ENCODE measurements at places on chromosomes 6 and 20.

- DNase-seq: no peak
Measured at GRCh38 chr20:63175038-63175895, 40.7 kb downstream of the YTHDF1 start.

GRCh38 chr20:49901588-49901987 is 13.7 kb downstream of the SPATA2 start:
- DNase-seq: no peak

GRCh38 chr20:47676219-47676721 is 109.0 kb downstream of the SULF2 start:
- no peak for DNase-seq

DNA sequence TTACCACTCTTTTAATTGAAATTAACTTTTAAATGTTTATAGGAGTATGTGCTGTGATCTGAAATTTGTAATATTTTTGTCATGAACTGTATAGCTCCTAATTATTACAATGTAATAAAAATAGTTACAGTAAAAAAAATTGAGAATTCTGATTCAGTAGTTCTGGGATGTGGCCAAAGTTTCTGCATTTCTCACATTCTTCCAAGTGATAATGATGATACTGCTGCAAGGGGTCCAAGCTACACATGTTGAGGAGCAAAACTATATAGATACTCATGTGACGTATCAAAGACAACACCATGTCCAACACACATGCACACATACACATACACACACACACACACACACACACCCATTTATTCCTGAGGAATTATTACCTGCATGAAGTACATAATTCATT is 71.0 kb upstream of the FAM83B start:
- DNase-seq: no peak

GRCh38 chr20:46040902-46041535 is 12.0 kb downstream of the SLC12A5 start:
- no peak for DNase-seq

DNA sequence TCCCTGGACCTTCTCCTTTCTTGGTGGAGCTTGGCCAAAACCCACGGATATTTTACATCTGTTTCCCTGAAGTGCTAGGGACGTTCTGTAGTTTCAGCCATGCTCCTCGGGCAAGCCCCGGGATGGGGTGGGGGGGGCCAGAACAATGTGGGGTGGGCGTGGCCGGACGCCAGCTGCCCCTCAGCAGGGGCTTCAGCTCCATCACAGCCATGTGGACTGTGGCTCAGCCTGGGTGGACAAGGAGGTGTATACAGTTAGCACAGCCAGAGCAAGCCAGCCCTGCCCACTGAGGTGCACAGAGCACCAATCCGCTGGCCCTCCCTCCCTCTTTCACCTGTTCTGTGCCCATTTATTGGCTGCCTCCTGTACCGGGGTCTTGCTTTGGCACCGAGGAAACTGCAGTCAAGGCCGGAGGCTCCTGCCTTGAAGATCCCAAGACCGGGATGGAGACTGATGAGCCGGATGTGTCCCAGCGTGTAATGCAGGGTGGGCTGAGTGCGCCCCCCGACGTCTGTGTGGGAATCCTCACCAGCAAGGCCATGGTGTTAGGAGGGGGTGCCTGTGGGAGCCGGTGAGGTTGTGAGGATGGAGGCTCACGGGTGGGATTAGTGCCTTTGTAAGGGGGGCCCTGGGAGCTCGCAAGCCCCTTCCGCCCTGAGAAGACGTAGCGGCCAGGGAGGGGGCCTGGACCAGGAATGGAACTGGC is 28.0 kb downstream of the FRMD1 start:
- DNase-seq: no peak

- no peak for DNase-seq
Measured at GRCh38 chr20:46169245-46170171, 51.4 kb downstream of the CD40 start.

DNA sequence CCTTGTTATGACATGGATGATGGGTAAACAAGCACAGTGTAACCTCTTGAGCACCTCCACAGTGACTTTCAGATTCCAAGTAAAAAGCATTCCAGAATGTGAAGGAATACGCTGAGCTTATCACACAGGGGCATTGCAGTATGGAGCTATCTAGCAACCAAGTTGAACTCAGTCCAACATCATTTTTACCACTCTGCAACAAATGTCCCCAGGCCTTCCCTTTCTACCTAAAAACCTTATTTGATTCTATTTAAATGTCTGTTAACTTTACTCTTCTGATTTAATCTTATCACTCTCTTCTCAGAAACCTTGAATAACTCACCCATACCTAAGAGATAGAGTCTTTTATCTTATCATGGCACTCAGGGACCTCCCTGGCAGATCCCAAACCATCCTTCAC is 195.8 kb upstream of the CDYL start:
- DNase-seq: no peak

DNA sequence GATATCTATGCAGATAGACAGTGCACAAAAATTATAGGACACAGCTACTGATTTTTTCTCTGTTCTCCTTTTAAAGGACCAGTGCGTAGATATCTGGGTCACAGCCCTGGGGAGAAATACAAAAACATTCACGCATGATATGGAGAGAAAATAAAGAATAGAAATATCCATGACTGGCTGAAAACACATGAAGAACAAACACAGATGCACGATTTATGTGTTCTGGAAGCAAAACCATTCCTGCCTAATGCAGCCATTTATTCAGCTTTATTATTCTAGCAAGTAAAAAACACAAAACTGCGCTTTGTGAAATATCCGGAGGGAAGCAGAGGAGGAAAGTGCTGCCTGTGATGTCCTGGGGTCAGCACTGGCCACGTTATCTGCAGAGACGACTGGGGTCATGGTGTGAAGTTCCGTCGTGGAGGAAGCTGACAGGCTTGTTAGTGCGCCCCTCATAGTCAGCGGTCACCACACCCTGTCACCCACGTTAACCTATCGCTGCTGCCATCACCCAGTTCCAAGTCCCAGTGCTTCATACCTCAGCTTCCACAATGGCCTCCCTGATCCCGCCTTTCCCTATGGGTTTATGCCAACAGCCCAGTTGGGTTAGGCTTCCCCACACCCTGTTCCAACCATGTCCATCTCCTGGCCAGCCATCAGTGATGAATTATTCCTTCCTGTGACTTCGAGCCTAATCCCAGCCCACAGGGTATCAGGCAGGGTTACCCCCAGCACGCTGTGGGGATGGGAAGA is 86.6 kb upstream of the RPS6KA2 start:
- no peak for DNase-seq

- DNase-seq: no peak
Measured at GRCh38 chr6:168428052-168428826, 12.7 kb upstream of the SMOC2 start.

- DNase-seq: no peak
Measured at GRCh38 chr6:132161283-132161682, 210.1 kb upstream of the CCN2 start.

- DNase-seq: no peak
Measured at GRCh38 chr6:111672761-111673450, 67.2 kb upstream of the TRAF3IP2 start.

DNA sequence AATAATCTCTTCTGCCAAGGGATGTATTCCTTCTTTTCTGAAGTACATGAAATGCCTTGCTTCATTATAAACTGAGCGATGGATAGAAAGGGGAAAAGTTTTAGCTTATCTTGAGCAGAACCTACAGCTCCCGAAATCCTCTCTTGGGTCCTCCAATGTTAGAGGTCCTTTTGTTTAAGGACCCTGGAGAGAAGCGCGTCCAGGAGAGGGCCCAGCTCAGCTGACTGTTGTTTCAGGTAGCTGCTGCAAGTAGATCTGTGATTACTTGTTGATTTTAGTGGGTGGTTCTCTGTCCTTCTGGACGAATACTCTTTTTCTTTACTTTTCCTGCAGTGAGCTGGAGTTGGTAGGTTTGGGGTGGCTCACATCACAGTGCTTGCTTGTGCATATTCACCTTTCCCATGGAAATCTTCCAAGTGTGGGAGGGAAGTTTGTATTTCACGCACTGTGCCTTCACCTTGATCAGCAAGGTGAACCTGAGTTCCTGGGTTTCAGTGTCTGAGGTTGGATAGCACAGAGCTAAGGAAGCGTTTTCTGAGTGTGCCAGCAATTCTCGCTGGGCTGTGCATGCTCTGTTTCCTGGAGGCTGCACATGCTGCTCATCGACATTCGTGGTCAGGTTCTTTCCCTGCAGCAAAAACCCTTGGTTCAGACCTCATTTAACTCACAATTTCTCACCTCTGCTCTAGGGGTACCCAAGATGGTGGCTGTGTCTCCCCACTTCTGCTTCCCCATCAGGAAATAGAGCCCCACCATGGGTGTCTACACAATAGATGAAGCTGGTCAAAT is 176.3 kb downstream of the JARID2 start:
- DNase-seq: no peak

DNA sequence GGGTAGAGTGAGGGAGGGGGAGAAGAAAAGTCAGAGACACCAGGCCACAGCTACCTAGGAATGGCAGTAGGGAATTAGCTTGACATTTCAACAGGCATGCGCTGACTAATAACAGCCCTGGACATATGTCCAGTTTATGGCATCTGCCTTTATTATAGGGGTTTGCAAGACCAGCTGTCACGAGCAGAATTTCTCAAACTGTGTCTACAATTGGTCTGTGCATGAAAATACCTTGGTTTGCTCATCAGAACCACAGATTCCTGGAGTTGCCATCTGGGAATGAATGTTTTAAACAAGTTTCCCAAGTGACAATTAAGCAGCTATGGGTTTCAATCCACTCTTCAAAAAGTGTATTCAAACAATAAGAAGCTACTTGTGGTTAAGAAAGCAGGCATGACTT is 110.3 kb upstream of the ENPP5 start:
- DNase-seq: no peak

DNA sequence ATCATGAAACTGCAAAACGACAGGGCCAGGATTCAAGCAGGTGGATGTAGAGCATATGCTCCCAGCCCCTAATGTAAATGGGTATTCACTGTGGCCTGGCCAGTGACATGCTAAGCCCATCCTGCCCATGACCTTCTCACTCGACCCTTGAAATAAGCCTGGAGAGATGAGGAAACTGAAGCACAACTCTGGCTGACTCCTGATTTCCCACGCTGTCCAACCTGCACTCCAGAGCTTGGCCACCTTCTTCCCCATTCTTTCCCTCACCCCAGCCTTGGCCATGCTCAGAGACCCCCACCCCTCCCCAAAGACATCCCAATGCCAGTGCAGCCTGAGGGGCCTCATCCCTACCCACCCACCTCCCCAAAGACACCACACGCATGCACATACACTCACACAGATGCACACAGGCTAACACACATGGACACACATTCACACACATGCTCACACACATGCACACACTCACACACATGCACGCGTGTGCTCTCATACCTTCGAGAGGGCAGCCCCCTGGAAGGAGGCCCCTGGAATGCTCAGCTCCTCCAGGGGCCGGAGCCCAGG is 12.4 kb downstream of the TFEB start:
- DNase-seq: no peak

- no peak for DNase-seq
Measured at GRCh38 chr6:108200631-108201030, 34.8 kb downstream of the NR2E1 start.

DNA sequence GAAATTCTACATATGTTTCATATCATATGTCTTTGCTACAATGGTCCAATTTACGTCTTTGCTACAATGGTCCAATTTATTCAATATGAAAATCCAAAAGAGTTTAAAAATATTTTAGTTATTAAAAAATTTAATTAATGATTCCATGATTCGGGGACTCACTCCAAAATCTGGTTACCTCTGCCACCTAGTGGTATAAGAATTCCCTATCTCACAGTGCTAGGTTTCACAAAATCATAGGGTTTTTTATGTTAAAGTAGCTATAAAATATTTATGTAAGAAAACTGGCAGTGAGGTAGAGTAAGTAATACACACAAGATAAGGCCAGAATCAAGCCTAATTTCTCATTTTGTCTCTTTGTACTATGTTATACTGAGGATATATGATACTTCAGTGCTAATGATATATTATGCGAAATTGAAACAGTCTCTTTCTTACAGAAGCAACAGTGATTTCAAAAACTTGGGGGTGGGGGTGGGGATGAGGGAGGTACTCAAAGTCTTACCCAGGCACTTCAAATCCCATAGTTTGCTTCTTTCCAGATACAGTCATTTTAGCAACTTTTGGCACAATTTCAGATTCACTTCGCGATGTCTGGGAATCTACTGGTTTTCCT is 52.3 kb downstream of the HBS1L start:
- DNase-seq: no peak

DNA sequence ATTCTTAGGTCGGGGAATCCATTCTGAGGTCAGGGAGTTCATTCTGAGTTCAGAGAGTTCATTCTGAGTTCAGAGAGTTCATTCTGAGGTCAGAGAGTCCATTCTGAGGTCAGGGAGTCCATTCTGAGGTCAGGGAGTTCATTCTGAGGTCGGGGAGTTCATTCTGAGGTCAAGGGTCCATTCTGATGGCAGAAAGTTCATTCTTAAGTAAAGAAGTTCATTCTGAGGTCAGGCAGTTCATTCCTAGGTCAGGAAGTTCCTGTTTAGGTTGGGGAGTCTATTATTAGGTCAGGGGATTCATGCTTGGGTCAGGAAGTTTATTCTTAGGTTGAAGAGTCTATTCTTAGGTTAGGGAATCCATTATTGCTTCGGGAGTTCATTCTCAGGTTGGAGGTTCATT is 16.5 kb upstream of the NXT1 start:
- no peak for DNase-seq

- DNase-seq: no peak
Measured at GRCh38 chr20:16171180-16171579, 402.1 kb downstream of the KIF16B start.

GRCh38 chr6:82025271-82025670 is 222.3 kb downstream of the IBTK start:
- no peak for DNase-seq

- no peak for DNase-seq
Measured at GRCh38 chr6:24504649-24505586, 10.1 kb downstream of the ALDH5A1 start.

DNA sequence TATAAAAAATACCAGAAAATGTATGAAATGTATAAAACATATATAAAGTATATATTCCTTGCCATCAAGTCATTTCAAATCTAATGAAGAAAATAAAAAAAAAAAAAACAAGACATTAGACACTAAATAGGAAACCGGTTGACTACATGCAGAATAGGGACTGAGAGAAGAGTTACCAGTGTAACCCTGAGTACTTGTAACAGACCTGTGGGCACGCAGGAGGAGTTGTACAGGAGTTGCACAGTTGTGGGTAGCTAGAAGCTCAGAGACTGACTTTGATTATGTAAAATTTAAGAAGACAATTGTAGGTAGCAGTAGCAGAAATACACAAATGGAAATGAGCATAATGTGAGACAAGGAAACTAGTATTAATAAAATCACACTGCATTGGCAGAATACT is 112.4 kb upstream of the DST start:
- no peak for DNase-seq

DNA sequence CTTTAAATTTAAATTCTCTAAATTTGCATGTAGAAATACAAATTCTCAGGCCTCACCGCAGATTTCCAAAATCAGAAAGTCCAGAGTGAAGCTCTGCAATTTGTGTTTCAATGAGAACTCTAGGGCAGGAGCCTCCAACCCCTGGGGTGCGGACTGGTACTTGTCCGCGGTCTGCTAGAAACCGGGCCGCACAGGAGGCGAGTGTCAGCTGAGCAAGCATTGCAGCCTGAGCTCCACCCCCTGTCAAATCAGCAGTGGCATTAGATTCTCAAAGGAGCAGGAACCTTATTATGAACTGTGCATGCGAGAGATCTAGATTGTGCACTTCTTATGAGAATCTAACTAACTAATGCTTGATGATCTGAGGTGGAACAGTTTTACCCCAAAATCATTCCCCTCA is 203.0 kb upstream of the PCSK2 start:
- DNase-seq: no peak

All from anterior cingulate cortex (tissue), 58 donors.